ENCODE measurements at places on chromosomes 2 and 18.

DNA sequence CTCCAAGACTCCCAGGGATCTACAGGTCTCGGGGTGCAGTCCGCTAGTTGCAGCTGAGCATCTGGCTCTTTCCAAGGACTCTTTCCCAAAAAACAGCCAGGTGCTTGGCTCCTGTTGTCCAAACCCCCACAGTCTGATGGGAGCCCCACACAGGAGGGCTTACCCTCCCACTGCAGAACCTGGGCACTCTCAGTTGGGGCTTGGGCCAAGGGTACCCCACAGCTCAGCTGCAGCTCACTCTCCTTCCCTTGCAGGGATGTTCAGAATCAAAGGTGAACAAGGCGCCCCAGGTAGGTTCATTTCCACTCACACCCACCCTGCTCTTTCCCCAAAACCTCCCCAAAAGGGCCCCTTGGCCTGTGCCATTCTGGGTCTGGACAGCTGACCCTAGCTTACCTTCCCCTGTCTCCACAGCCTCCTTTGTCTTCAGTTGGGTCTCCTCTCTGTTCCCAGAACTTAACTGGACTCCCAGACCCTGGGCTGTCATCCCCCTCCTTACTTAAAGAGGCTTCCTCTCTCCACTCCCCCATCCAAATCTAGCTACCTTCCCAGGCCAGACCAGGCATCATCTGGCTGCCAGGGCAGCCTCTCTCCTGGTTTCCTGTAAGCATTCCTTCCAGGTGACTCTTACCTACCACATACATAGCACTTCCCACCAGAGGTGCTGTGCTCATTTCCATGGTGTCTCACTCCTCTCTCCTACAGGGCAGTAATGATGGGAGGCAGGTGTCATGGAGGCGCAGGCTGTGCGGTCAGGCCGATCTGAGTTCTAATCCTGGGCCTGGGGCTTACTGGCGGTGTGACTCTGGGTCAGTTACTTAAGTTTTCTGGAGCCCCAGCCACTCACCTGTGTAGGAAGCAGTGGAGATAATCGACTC, 29.5 kb downstream of the MARCO start:
- DNase-seq: no peak

DNA sequence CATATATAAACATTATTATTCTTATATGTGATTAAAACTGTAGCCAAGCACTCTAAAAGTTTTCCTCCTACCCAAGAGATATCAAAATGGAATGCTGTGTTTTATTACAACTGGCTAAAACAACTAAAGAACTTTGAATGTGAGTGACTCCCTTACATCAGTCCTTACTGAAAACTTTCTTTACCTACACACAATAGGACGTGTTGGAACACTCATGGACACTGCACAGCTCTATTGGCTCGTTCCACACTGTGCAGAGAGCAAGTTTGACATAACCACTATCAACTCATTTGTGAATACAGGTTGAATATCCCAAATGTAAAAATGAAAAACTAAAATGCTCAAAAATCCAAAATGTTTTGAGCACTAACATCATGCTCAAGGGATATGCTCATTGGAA, 650.6 kb downstream of the SLC4A3 start:
- no peak for DNase-seq

DNA sequence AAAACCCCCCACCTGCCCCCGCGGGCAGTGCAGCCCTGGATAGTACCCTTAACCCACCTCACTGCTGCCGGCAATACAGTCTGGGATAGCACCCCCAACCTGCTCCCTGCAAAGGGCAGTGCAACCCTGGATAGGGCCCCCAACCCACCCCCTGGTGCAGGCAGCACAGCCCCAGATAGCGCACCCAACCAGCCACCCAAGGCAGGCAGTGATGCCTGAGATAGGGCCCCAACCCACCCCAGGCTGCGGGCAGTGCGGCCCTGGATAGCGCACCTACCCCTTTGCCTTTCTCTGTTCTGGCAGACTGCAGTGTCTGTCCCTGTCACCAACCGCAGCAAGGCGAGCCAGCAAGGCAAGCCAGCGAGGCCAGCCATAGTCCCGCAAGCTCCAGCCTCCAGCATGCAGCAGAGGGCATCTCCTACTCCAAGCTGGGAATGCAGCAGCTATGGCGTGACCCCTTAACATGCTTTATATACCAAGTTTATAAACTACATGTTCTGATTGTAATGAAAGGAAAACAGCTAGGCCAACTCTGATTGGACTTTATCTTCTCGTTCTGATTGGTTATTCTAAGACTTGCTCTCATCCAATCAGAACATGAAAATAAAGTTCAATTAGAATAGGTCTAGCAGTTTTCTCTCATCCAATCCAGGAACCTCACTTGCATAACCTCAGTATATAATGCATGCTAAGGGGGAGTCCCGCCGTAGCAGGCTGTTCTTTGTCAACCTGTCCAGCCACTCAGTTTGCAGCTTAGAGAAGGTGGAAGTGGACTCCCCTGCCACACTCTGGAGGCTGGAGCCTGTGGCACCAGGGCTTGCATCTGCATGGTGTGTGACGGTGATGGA, 34.1 kb upstream of the ANKRD62 start:
- no peak for DNase-seq

DNA sequence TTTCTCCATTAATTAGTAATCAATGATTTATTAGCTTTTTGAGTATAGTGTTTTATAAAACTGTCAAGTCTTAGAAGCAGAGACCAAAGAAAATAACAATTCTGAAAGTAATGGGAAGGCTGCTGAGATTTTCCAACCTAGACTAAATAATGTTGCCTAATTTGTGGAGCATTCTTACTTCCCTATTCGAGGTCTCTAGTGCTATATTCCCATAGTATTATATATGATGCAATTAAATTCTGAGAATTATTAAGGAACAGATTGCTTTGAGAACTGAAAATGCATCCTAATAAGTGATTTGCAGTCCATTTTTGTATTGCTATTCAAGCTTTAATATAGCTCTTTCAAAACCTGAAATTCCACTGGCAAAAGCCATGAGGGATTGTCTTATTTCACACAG, 27.7 kb upstream of the DOCK10 start:
- DNase-seq: no peak

Data from NCI-H2081 treated with DMSO at 0.1 percent for 48 hours (cell line).